IMR-90 (cell line): ENCODE measurements at places on chromosomes 3 and 15.

DNA sequence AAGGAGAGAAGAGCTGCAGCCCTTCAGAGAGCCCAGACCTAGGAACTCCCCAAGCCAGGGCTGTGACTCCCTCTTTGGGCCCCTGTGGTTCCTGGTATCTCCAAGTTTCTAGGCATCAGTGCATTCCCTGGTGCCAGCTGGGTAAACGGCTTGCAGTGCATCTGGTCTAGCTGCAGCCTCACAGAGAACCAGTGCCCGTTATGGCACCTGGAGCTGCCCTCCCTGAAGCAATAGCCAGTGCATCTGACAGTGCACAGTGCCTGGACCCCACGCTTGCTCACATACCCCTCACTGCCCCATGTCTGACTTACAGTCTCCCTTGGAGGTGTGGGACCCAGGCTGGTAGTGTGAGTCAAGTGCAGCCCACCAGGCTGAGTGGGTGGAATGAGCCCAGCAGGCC is 52.1 kb downstream of the LSAMP start:
- no peak for DNase-seq

GRCh38 chr3:121914081-121914998 is 20.1 kb downstream of the SLC15A2 start:
- DNase-seq, result no peak

- no peak for DNase-seq
Observed at GRCh38 chr3:46163556-46164041, 44.5 kb downstream of the CCR1 start.

GRCh38 chr15:89067751-89068150 is 20.5 kb upstream of the ABHD2 start:
- peak; percentile 61 for DNase-seq

GRCh38 chr15:67573194-67573593 is 30.7 kb downstream of the MAP2K5 start:
- no peak for DNase-seq

- DNase-seq, result no peak
Observed at GRCh38 chr3:49609314-49609713, 55.0 kb downstream of the BSN start.

DNA sequence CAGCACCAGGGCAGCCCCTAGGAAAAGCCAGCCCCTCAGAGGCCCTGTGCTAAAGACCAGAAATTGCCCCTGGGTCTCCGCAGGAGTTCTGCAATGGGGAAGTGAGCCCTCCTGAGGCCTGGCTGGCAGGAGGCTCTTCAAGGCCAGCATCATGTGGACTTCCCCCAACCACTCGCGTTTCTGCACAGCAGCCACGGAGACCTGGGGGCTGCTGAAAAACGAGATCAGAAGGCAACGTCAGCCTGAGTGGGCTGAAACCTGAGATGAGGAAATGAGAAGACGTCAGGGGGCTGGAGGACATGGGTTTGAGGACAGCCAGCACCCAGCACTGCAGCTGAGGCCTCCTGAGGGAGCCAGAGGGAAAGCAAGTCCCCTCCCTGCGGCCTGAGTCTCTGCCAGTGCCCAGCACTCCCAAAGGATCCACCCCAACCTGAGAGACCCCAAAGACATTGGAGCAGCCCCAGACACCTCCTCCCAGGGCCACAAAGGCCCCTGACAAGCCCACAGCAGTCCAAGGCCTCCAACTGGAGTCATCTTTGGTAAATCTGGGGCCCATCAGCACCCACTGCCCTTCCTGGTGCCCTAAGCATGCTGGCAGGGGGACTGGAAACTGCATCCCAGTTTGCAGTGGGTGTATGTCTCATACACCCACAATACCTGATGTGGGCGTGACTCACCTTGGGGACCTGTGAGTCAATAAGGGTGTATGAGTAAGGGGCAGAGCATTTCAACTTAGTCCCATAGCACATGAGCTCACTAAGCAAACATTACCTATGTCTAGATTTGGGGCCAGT is 29.2 kb upstream of the CYP11A1 start:
- DNase-seq, result peak; percentile 89

DNA sequence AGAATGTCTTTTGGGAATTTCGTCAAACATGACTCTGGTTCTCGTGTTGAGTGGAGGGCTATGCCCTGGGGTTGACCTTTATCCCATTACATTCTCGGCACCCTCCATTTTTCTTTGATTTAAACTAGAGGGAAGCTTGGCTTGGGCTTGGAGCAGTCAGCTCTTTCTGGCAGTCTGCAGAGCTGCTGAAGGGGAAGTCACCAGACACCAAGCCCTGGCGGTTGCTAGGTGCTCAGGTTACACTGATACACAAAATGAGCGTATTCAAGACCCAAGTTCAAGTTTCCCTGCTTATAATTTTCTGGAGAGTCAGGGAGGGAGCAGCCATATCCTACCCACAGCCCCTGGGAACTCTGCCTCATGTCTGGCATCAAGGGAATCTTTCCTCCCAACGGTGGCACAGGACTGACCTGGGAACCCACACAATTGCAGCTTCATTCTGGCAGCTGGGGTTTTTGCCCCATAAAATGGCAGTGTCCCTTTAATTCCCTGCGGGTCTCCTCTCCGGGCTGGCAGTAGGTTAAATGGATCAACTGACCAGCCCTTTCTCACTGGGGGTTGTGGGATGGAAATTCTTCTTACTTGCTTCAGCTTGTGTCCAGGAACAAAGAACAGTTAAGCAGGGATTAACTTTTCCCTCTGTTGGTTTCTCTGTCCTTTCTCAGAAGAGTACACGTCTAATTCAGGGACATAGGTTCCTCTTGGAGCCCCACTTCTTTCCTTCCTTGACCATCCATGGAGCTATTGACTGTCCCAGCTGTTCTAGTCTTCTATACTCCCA is 110.0 kb upstream of the DLG1 start:
- DNase-seq, result peak; percentile 41

DNA sequence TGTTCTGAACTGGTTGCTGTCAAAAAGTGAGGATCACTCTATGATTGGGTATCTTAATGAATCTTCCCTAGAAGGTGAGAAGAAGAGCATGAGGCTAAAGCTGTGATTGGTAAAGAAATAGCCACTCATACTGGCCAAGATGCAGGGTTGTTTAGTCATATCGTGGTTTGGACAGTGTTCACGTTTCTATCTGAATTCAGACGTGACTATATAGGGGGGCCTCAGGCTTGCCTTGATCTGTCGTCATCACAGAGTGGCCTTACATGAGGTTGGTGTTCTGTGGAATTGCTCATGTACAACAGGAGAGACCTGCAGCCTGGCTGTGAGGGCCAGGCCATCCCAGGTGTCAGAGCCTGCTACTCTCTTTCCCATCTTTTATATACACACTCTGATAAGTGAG is 12.4 kb downstream of the RTP2 start:
- DNase-seq, result peak; percentile 60

- no peak for DNase-seq
Observed at GRCh38 chr3:58620421-58620820, 43.2 kb upstream of the FAM107A start.

- peak; percentile 87 for DNase-seq
Observed at GRCh38 chr15:60973637-60974415, 255.3 kb downstream of the RORA start.

- DNase-seq, result no peak
Observed at GRCh38 chr3:45143673-45144671, 2.2 kb downstream of the CDCP1 start.

- DNase-seq, result peak; percentile 81
Observed at GRCh38 chr3:169772305-169772896, 795 bp upstream of the MYNN start.

- DNase-seq, result no peak
Observed at GRCh38 chr15:60000824-60001609, 3.1 kb upstream of the FOXB1 start.

DNA sequence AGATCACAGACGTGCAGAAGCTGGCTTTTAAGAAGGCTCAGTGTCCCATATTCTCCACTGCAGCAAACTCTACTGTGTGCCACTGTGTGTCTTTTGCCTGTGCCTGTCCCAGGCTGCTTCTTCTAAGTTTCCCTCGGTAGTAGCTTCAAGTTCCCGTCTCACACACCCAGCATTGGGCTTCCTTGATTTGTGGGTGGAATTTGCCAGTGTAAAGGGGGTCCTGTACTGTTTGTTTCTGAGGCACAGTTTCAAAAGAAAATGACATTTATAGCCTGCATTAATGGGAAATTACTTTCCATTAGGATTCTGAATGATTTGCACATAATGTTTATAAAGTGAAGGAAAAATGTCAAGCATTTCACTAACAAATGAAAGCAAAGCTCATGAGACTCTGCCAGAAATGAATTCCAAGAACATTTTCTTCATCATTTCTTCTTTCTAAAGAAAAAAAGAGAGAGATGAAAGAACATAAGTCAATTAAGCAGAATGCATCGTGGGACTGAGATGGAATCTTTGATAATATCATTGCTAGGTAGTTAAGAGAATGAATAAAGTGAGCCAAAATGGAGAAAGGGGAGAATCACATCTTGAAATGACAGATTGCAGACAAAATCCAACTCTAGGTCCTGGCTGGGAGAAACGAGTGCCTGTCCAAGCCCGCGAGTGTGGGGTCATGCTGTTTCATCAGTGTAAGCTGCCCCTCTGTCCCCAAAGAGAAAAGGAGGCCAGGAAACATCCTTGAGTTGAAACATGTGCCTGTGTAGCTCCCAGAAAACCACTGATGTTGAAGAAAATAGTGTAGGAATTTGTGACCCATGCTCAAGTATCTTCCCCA is 48.6 kb upstream of the ADAMTSL3 start:
- no peak for DNase-seq

DNA sequence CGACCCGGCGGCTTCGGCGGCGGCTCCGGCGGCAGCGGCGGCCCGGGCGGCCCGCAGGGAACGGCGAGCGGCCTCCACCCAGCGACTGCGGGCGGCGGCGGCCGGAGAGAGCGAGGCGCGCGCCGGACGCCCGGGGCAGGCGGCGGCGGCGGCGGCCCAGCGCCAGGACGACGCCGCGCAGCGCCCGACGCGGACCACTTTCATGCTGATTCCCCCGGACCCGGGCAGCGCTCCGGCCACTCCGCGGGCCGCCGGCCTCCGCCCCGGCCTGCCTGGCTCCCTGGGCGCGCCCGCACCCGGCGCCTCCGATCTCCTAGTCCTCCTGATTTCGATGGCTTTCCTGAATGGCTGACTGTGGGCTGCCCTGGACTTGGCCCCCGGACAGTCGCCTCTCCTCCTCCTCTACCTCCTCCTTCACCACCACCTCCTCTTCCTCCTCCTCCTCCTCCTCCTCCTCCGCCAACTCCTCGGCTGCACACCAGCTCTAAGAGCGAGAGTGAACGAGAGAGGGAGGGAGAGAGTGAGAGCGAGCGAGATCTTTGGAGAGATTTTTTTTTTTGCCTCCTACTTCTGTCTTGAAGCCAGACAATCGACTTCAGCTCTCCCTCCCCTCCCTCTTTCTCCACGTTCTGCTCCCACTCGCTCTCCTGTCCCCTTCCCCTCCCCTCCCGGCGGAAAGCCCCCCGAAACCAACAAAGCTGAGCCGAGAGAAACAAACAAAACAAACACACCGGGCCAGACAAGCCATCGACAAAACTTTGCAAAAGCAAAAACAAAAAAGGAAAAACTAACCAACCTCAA is 844 bp downstream of the NR2F2 start:
- no peak for DNase-seq

DNA sequence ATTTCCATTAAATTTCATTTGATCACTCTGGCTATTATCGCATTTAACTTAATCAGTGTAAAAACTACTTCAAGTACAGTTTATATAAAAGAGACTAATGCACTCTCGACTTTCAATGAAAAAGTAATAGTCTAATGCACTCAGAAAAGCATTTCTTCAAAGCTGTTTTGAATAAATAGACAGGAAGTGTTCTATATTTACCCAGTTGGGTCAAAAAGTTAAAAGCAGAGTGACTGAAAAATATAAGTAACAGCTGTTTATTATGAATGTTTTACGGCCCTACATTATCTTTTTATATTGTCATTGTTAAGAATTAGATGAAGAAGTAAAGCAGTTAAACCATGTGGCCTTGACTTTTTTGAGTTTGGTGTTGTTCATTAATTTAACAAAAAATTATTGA is 391.8 kb downstream of the ZPLD1 start:
- DNase-seq, result no peak

- peak; percentile 19 for DNase-seq
Observed at GRCh38 chr15:50881121-50882048, 27.1 kb upstream of the AP4E1 start.

GRCh38 chr15:66565141-66565641 is 607 bp downstream of the LCTL start:
- DNase-seq, result no peak

DNA sequence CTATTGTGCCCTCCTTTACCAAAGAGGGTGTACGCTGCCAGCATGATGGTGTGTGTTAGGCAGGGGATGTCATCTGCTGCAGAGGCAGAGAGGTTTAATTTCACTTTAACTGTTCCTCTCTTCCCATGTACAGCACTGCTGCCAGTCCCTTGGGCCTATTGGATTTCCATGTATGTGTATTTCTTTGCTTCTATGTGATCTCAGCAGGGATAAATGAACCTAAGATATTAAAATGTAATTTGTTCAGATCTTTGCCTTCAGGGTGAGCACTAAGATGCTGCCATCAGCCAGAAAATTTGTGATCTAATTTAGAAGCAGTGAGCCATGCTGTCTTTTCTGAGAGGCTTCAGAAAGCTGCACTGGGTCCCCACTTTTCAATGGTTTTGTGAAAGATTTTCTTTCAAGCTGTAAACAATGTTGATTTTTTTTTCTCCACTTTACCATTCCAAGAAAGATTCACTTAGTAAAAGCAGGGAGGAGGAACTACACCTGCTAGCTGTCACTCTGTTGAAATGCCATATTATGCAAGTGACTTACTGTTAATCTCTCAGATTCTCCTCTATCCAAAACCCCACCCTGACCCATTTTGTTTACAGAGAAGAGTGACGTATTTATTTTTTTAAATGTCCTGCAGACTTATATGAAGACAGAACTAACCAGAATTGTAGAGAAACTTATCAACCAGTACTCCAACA is 261.9 kb downstream of the TBL1XR1 start:
- DNase-seq, result no peak

DNA sequence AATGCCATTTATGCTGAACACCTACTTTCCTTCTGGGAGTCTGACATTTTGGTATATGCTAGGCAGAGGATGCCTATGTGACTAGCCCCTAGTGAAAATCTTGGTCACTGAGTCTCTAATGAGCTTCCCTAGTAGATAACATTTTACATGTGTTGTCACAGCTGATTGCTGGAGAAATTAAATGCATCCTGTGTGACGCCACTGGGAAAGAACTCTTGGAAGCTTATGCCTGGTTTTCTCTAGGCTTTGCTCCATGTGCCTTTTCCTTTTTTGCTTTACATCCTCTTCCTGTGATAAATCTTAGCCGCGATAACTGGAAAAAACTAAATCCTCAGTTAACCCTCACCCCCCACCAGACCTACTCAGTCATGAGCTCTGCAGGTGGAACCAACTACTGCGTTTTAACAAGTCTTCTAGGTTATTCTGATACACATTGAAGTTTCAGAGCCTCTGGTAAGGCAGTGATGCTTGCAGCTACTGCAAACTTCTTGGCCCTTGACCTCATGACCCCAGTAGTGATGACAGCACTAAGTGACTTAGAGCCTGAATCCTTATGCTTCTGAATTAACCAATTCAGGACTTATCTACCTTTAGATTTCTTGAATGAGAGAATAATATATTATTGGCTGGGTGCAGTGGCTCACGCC is 292.4 kb upstream of the SOX14 start:
- DNase-seq, result no peak

DNA sequence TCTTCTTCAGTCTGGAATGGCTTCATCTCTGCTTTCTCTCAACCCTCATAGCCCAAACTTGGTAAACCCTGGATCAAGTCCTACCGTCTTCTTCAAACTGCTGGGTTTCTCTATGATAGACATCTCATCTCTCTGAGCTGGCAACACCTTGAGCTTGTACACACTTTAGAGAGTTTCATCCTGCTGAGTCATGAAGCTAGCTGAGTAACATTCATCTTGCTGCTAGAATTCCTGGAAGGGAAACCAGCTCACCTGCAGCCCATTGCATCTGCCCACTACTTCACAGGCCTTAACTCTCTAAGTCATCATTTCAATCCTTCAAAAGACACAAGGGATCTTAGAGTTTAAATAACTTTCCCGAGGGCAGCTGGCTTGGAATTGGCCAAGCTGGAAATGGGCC is 175.5 kb upstream of the RORA start:
- no peak for DNase-seq
